ENCODE measurements at places on chromosomes 5 and 9.

GRCh38 chr9:135310134-135310533 lies 169.4 kb upstream of the PPP1R26 start:
- no peak for DNase-seq

- peak; percentile 89 for DNase-seq
These were observed 349.3 kb downstream of the SEMA5A start for GRCh38 chr5:9196403-9197227.

- no peak for DNase-seq
These were observed 61.2 kb upstream of the TAF11L2 start for GRCh38 chr5:17436761-17437221.

GRCh38 chr5:127892467-127893207 lies 189.4 kb downstream of the CCDC192 start:
- DNase-seq, result peak; percentile 82

DNA sequence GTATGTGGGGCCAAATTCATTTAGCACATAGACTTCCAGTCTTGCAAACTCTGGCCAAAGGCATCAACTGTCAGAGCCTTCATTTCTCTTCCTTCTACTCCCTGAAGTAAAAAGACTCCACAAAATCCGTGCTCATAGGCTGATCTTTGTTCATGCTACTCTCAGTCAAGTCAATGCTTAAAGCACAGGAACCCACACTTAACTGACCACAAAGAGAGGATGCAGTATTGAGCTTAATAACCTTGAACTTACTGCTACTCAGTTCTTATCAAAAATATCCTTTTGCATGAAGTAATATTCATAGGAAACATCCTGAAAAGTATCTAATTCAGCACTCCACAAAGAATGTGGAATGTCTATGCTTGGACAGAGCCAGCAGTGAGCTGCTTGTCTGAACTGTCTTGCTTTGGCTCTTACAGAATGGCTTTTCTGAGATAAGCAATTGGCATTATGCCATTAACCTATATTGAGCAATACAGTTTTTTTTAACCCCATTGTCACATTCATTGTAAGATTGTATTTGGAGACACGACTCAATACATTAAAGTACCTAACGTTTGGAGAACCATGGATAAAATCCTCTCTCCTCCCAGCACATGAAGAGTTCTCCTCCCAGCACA lies 21.7 kb downstream of the LPAR1 start:
- DNase-seq, result peak; percentile 90

DNA sequence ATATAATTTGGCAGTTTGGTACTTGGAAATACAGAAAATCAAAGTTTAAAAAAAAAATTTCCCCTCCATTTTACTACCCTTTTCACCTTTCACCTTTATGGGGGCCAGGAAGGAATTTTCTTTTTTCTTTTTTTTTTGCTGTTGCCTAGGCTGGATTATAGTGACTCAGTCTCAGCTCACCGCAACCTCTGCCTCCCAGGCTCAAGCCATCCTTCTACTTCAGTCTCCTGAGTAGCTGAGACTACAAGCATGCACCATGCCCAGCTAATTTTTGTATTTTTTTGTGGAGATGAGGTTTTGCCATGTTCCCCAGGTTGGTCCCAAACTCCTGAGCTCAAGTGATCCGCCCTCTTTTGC lies 9.1 kb downstream of the CHMP5 start:
- DNase-seq, result peak; percentile 65

DNA sequence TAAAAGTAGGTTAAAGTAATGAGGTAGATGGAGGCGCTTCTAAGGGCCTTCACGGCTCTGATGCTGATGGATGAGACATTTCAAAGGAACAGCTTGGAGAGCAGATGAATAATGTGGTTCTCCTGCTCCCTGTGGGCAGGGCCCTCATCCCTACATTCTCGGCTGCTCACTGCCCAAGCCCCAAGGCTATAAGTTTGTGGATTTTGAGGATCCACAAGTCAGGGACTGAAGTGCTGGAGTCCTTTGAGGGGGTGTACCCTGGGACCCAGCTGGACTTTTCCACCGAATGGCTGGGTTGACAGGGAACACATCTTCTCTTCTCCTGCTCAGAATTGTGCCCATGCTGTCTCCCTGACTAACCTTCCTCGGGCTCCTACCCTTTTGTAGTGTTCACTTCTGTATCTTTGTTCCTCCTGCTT lies 21.4 kb upstream of the CXCL14 start:
- no peak for DNase-seq

DNA sequence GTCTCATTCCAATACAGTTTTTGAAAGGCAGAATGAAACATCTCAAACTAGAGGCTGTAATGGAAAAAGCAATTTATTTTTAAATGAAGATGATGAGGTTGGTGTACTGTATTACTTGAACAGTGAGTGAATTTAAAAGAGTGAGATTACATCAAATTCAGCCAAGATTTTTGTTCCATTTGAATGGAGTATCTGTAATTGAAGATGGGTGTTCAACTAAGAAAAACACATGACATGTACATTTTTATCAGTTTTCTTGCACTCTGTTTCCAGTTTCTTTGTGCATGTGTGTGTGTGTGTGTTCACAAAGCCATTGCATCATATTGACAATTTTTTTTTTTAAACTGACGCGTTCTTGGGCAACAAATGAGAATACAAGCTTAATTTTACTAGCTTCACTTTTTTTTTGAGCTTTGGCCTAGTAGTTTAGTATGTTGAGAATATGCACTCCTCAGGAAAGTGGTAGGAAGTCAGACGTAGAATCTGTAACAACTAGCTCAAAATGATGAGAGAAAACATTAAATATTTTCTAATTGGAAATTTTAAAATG lies 243.5 kb downstream of the MAST4 start:
- no peak for DNase-seq

- DNase-seq, result no peak
These were observed 8.2 kb downstream of the ABL1 start for GRCh38 chr9:130843049-130843908.

- no peak for DNase-seq
These were observed 123.5 kb upstream of the SARDH start for GRCh38 chr9:133861692-133862091.

GRCh38 chr9:95773053-95773418 lies 102.5 kb upstream of the ERCC6L2 start:
- DNase-seq, result peak; percentile 33

GRCh38 chr5:172797771-172798191 lies 26.8 kb upstream of the DUSP1 start:
- DNase-seq, result no peak

DNA sequence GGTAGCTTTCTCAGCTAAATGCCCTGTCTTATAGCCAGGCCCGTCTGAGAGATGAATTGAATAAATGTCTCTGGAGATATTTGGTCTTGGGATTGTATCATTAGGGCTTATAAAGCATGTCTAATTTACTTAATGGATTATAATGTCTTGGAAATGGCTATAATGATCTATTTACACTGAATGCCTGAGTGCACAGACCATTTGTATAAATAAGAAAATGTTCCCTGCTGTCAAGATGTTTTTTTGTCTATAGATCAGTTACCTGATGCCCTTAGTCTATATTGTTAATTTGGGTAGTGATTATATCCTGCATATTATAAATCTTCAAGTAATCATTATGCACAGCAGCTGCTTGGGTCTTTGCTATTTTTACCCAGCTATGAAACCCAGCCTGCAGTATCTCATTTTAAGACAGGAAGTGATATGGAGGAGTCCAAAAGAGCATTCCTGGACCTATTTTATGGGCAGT lies 112.9 kb upstream of the ACTBL2 start:
- no peak for DNase-seq

- DNase-seq, result peak; percentile 90
These were observed 140.4 kb downstream of the AUH start for GRCh38 chr9:91221332-91221731.

GRCh38 chr9:16453390-16453789 lies 417.1 kb downstream of the BNC2 start:
- no peak for DNase-seq

- DNase-seq, result no peak
These were observed 28.9 kb upstream of the SLC12A7 start for GRCh38 chr5:1140818-1141189.

- DNase-seq, result no peak
These were observed 822 bp downstream of the DENND4C start for GRCh38 chr9:19231126-19231903.

- DNase-seq, result peak; percentile 40
These were observed 95.7 kb downstream of the ANKH start for GRCh38 chr5:14775857-14776256.

DNA sequence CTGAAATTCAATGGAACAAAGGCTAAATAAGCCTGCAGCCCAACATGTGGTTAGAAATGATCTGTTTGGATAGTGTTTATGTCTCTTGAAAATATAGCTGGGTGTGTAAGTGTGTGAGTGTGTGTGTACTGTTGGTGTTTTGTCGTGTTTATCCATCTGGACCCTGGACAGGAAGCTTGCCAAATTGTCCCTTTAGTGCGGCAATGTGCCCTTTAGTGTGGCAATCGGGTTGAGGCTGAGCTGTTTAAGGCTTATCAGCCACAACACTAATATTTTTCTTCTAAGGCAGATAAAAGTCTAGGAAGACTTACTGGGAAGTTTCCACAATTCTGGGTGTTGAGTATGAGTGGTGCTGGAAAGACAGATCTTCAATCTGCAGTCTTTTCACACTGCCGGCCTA lies 180.2 kb downstream of the YTHDC2 start:
- no peak for DNase-seq

DNA sequence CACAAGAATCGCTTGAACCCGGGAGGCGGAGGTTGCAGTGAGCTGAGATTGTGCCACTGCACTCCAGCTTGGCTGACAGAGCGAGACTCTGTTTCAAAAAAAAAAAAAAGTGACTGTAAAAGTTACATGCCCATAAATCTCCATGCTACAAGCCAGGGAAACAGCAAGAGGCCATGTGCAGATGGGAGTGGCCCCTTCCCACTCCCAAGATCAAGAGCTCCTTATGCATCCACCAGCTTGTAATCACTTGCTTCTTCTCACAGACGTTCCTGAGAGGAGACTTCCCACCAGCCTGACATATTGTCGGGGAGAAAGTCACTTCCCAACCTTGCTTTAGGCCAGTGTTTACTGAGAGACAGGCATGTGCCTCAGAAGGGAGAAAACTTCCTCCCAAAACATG lies 45.6 kb upstream of the N4BP3 start:
- DNase-seq, result no peak

DNA sequence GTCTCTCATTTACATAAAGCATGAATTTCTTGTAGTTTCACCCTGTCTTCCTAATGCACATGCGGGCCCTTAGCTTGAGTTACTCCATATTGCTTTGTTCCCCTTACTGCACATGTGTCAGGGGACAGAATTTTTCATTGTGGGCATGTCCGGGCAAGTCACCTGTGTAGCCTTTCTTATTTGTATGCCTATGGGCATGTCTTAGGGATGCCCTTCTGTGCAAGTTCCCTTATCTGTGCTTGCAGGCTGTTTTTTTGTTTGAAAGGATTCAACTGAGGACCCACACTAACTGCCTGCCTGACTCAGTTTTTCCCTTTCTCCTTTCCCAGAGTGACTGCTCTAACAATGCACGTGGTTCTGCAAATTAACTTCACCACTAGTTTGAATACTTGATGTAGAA lies 161.7 kb downstream of the YTHDC2 start:
- DNase-seq, result no peak

GRCh38 chr5:130164966-130165365 lies 260.7 kb downstream of the CHSY3 start:
- peak; percentile 87 for DNase-seq

- no peak for DNase-seq
These were observed 98.0 kb downstream of the OR2K2 start for GRCh38 chr9:111231801-111232580.
